Activated T-cell treated with anti-CD3 and anti-CD28 coated beads, Interleukin-2, amount 50 U/mL, for 1 hour (primary cell): ENCODE measurements at places on chromosomes 12 and 14.

DNA sequence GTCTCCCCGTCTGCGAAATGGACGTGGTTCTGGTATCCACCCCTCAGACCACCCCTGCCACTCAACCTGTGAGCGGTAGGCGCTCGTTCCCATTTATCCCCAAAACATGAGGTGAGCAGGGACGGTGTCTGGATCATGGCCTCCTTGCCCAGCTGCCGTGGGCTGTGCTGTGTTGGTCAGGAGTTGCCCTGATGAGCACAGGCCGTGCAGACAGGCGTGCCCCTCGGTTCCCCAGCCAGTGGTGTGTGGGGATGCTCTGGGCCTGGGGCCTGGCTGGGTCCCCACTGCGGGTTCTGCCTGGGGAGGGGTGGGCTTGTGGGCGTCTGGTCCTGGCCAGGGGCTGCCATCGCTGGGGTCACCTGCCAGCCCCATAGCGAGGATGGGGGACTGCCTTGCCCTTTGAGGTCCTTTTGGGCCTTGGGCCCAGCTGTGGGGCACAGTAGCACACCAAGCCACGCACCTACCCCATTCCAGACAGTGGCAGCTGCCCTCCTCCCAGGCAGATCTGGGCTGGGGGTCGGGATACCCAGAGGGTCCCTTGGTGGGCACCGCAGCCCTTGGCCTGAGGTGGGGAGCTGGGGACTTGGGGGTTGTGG lies 11.3 kb upstream of the PUS1 start:
- no peak for DNase-seq

- no peak for DNase-seq
Observed at GRCh38 chr12:94676922-94677321, 26.6 kb upstream of the TMCC3 start.

- no peak for DNase-seq
Observed at GRCh38 chr14:77926942-77927341, 127.0 kb downstream of the ADCK1 start.

GRCh38 chr12:30622509-30622908 lies 73.2 kb downstream of the IPO8 start:
- DNase-seq, result no peak

DNA sequence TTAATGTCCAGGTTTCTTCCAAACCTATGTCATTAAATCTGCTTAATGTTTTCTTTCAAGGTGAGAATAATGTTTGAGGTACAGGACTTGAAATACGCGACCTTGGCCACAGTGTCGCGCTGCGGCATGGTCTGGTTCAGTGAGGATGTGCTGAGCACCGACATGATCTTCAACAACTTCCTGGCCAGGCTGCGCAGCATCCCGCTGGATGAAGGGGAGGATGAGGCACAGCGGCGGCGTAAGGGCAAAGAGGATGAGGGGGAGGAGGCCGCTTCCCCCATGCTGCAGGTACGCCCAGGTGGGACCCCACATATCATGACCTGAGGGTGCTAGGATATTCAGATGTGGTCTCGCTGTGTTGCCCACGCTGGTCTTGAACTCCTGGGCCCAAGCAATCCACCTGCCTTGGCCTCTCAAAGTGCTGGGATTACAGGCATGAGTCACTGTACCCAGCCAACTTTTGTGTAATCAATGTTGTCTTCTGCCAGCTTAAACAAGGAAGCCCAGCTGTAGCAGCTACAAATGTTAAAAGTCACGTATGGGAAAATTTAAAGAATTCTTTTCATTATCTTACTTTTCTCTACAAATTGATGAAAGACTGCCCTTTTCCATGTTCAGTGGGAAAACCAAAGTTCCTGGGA lies 50.8 kb downstream of the DYNC1H1 start:
- no peak for DNase-seq

DNA sequence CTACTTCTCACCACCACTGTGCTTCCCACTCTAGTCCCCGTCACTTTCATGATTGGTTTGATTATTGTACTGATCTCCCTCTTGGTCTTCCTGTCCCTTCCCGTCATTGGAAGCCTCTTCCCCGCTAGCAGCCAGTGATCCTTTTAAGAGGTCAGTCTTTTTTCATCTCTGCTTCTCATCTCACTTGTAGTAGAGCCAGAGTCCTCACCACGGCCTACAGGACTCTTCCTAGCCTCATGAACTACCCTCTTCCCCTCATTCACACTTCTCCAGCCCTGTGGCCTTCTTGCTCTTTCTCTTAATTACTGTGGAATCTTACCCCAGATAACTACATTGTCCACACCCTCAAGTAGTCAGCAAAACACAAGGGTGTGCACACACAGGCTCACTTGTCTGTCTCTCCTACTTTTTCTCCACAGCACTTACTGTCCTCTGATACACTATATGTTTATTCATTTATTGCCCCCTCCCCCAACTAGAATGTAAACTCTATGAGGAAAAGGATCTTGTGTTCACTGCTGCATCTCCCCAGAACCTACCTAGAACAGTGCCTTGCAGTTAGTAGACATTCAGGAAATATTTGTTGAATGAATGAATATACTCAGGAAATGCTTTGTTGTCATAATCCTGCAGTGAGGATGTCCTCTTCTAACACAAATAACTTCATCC lies 66.3 kb downstream of the CKB start:
- no peak for DNase-seq

DNA sequence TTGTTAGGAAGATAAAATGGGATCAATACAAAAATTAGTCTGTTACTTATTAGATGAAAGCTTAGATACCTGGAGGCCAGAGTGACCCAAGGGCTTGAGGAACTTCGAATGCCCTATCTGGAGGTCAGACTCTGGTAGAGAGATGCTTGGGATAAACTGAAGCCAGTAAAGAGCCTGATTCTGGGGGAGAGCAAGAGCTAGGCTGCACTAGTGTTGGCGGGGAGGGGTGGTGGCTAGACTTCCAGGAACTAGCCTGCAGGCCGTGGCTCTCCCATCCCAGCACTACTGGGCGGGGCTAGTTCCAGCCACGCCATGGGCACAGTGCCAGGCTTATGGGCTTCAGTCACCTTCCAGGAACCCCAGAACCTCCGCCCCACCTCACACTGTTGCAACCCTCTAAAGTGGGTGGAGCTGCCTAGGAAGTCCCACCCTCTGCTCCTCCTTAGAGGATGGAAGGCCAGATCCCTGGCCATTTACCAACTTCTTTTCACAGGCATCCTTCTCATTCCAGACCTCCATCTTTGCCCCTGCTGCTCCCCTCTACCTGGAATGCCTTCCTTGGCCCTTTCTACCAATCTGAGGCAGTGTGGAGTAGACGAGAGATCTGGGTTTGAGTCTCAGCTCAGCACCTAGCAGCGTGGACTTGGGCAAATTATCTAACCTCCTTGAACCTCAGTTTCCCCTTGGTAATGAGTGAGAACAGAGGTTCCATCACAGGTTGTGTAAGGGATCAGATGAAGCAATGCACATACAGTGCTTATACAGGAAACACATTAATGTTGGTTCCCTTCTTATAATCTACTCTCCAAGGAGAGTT lies 6.3 kb upstream of the NFE2 start:
- no peak for DNase-seq

GRCh38 chr14:103749452-103749851 lies 33.8 kb downstream of the ZFYVE21 start:
- no peak for DNase-seq

DNA sequence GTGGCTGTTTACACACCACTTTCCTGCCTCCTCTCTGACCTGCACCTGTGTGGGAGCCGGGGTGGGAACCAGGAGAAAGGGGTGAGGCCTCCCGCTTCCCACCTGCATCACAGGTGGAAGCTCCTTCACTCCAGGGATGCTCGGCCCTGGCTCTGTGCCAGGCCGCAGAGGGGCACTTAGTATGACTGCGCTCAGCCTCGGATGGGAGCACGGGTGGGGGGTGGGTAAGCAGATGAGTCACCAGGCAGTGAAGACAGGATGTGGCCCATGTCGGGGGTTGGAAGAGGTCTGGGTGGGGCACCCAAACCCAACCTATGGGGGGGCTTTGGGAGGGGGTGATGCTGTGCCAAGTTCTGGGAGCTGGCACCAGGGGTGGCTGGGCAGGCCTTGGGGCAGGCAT lies 7.4 kb upstream of the CYP46A1 start:
- DNase-seq, result no peak

DNA sequence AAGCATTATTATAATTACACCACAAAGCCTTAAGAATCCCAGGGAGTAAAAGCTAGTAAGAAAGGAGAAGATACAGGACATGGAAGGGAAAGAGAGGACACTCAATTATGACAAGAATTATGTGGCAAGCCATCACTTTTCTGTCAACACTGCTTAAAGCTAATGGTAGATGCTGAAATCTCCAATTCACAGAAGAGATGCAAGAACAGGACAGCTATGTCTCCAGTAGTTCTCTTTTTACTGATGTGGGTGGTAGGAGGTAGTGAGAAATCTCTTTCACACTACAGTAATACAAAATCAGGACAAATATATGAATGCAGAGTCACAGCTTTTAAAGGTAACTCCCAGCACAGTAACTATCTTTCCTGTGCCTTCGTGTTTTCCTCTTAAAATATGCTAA lies 29.2 kb downstream of the CHD8 start:
- DNase-seq, result no peak

- DNase-seq, result peak; percentile 69
Observed at GRCh38 chr14:21191809-21192446, 36.1 kb upstream of the OR5AU1 start.

- no peak for DNase-seq
Observed at GRCh38 chr14:74913986-74914573, 9.0 kb downstream of the RPS6KL1 start.

DNA sequence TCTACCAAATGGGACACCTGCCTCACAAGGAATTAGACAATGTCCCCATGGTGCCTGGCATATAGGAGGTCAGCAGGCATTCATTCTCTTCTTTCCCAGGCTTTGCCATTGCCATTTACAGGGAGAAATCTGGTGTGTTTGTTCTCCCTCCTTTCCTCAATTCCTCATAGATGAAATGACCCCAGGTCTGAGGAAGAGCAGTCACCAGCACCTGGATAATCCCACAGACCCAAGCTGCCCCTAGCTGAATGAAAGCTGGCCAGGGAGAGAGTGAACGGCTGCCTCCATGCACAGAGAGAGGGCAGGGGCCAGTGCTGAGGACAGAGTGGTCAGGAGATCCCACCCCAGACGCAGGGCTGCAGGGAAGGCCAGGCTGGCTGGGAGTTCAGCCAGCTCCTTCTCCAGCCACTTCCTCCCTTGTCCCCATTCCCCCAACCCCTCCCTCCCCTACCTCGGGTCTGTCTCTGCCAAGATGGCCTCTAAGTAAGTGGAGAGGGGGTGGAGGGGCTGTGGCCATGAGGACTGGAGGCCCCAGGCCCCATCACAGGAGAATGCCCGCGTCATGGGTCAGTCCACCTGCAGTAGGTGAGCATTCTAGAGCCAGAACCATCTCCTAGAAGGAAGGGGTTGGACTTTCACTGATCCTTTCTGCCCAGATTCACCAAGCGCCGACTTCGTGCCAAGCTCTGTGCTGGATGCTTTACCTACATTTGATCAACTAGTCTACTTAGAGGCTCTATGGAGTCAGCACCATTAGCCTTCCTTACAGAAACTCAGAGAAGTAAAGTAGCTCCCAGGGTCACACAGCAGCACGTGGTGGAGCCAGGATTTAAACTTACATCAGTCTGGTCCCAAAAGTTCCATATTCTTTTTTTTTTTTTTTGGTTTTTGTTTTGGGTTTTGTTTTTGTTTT lies 2.0 kb upstream of the KRT4 start:
- DNase-seq, result no peak

GRCh38 chr12:19925841-19926240 lies 442.5 kb upstream of the PDE3A start:
- no peak for DNase-seq

GRCh38 chr12:101591781-101592180 lies 3.0 kb upstream of the MYBPC1 start:
- DNase-seq, result no peak

DNA sequence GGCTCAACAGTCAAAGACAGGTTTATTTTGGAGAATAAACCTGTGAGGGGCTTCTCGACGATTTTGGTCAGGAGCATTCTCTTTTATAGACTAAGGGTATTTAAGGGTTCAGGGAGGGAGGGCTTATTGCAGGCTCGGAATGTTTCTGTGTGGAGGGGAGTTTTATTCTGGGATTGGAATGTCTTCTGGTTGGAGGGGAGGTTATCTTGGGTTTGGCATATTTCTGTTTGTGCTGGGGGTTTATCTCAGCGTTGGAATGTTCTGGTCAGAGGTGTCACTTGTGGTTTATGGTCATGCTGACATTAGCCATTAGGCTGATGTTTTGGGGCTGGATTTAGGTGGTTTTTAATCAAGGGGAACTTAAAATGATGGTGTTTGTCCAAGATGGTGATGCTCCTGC lies 103.9 kb downstream of the SUDS3 start:
- no peak for DNase-seq

DNA sequence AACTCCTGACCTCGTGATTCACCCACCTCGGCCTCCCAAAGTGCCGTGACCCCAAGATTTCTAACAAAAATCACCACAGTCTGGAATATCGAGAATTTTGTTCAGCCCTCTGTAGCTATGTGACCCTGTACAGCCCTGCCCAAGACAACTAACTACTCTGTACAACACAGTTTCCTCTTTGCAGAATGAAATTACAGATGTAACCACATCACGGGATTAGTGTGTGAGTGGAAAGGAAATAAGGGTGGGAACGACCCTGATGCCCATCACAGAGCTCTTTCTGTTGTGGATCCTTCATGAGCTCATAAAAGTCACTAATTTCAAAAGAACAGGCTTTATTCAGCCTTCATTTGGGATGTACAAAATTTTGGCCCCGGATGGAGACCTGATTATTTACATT lies 50.5 kb upstream of the KRR1 start:
- no peak for DNase-seq

DNA sequence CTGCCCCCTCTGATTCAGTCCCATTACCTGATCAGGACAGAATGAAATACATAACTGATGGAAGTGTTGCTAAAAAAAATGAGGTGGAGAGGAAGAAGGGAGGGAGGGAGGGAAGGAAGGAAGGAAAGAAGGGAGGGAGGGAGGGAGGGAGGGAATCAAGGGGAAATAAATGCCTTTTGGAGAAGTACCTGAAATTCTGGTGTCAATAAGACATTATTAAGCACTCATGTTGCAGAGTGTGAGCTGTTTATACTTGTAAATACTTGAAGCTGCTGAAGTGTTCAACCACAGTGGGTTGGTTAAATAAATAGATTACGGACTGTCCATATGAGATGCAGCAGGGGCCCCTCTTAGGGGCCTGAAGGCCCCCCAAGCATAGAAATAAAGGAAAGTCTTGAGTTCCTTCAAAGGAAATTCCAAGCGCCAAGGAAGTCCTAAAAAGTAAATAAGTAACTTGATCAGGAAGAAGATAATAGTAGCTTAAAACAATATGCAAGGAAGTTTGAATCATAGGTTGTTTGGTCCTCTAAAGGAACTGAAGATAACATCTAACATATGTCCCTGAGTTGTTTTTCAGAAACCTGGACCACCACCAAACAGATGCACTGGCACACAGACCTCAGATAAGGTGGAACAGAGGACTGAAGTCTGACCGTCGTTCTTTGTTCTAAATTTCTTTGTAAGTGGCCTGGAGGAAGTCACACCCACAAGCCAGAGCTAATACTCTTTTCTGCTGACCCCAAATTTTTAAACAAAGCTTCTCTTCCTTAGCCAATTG lies 110.8 kb downstream of the SEC23A start:
- no peak for DNase-seq

GRCh38 chr12:54926246-54926645 lies 58.3 kb downstream of the TESPA1 start:
- DNase-seq, result no peak
